ENCODE measurements at places on chromosomes 6 and 20. TPM values are rescaled to one million over a fixed set of nuclear protein-coding genes. Genes with fewer than 3 reads are reported as not detected.

GPR6 gene
- not detected for total RNA-seq

BTN3A1 gene
- 11.7 TPM for total RNA-seq

TEAD3 gene
- 23.8 TPM for total RNA-seq

TTLL9 gene
- total RNA-seq, result not detected

PTCRA gene
- total RNA-seq, result not detected

TFAP2C gene
- total RNA-seq, result 0.17 TPM

SMOC2 gene
- total RNA-seq, result not detected

ETV7 gene
- 8.4 TPM for total RNA-seq

SNX5 gene
- 80.8 TPM for total RNA-seq

RBM24 gene
- total RNA-seq, result 4.2 TPM

- peak; percentile 52 for DNase-seq
These were observed 1.0 kb downstream of the IGF2R start for GRCh38 chr6:159969921-159970320.

DNA sequence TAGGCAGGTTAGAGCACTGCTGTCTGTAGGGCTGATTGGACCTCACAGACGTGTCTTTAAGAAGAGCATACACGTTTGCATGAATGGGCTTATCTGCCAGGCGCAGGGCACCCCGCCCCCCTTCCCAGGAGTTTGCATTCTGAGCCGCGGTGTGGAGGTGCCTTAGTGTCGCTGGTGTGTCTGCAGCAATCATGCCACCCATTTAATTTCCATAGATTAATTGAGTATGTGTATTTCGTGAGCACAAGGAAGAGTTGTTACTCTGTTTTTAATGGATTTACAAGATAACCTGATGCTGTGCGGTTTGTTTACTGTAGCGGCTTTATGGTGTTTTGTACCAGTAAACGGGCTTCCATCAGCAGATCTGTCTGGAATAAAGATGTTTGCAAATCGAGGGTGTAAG, 107.7 kb downstream of the ZDHHC14 start:
- no peak for DNase-seq

GRCh38 chr20:39019805-39020325, 57.7 kb downstream of the DHX35 start:
- DNase-seq, result no peak

- DNase-seq, result no peak
These were observed 263.4 kb downstream of the DHX35 start for GRCh38 chr20:39225536-39225935.

DNA sequence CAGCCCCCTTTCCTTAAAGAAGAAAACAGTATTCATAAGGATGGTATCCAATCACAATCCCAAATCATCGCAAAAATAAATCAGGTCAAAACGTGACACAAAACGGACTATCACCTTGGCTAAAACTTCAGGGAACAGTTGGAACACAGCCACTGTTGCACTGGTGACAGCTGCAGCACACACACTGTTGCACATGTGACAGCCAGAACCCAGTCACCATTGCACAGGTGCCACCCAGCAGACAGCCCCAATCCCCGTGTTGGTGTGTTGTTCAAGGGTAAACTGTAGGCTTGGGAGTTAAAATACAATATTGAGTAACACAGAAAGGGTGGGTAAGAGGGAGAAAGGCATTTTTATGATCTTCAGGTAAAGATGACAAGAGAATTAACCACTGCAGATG, 15.8 kb downstream of the PSMB1 start:
- DNase-seq, result no peak

- DNase-seq, result no peak
These were observed 126.9 kb upstream of the BMP5 start for GRCh38 chr6:56002336-56002735.

DNA sequence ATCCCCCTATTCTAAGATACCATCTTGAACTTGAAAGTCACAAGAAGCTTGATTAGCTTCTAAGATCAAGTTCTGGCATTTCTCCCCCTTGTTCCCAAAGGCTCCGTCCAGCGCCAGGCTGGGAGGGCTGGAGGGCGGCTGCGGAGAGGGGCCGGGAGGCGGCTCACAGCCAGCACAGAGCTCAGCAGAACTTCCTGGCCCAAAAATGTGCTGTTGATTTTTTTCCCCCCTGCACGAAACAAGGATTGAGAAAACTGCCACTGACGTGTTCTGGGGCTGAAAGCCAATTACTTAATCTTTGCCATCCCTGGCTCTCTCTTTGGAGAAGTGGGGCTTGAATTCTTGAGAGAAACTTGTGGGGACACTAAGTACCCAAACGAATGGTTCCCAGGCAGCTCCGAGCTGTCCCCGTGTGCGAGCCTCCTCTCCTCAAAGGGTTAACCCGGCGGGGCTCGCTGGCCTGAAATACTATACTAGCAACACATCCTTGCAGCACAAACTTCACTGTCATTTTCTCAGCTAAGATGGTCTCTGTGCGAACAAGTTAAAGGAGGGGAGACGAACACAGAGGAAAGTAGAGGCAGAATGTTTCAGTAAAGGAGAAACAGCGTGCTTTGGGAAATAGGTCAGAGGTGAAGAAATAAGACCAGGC, 452 bp downstream of the TRAF3IP2 start:
- DNase-seq, result no peak

- no peak for DNase-seq
These were observed 110.8 kb downstream of the SNX5 start for GRCh38 chr20:17857639-17858449.

- DNase-seq, result no peak
These were observed 51.9 kb upstream of the EPHA7 start for GRCh38 chr6:93471281-93471680.

GRCh38 chr20:14333721-14334120, 3.7 kb downstream of the FLRT3 start:
- DNase-seq, result no peak

DNA sequence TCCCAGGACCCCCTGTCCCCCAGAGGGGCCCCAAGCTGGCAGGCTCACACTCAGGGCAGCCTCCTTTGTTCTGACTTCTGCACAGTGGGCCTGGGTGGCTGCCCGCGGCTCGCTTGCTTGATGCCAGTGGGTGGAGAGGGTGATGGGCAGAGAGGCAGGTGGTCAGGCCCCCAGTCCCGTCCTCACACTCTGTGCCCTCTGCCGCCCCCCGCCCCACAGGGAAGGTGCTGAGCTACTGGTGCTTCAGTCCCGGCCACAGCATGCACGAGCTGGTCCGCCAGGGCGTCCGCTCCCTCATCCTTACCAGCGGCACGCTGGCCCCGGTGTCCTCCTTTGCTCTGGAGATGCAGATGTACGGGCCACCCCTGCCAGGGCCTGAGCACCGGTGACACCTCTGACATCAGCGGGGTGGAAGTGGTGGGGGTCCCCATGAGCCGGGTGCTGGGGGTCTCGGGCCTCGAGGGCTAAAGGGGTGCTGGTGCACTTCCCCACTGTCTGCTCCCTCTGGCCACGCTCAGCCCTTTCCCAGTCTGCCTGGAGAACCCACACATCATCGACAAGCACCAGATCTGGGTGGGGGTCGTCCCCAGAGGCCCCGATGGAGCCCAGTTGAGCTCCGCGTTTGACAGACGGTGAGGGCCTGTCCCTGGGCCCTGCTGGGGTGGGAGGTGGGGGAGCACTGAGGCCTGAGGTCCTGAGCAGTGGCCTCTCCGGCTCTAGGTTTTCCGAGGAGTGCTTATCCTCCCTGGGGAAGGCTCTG, 8.9 kb upstream of the TNFRSF6B start:
- DNase-seq, result no peak

DNA sequence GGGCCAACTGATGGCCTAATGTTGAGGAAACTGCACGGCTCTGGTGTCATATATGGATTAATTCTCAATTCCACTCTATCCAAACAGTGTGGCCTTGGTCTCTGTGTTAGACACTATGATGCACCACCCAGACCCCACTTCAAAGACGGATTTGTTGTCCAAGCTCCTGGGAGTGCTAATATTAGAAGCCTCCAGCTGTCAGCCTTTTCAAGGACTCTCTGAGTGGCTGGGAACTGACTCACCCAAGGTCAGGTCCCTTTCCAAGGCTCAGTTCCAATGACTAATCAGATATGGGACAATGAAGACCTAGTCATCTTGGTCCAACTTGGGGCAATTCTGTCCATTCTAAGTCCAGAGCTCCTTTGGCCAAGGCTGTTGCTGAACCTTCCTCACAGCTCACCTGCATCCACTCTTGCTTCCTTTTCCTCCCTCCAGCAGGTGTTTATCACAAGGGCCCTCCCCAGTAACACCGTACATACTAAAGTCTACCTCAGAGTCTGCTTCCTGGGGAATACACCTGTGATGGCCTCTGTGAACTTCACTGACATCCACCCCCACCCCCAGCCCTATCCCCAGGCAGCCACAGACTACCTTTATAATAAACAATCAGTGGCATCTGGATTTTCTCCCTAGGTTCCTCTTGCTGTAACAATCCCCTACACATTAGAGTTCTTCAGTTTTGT, 7.2 kb upstream of the IL20RA start:
- no peak for DNase-seq

DNA sequence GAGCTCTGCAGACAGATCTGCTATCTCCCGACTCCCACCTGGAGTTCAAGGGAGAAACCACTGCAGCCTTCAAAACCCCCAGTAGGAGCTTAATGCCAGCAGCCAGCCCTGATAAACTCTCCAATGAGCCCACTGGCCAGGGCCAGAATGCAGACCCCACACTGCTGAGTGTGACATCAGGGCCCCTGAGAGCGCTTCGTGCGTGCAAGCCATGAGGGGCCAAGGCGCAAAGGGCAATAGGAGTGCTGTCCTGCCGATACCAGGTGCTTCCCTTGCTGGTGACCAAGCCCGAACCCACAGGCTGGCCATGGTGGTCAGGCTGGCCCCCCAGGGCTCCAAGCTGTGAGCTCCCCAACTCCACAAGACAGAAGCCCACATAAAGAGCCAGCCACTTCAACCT, 33.2 kb upstream of the CST7 start:
- DNase-seq, result no peak

DNA sequence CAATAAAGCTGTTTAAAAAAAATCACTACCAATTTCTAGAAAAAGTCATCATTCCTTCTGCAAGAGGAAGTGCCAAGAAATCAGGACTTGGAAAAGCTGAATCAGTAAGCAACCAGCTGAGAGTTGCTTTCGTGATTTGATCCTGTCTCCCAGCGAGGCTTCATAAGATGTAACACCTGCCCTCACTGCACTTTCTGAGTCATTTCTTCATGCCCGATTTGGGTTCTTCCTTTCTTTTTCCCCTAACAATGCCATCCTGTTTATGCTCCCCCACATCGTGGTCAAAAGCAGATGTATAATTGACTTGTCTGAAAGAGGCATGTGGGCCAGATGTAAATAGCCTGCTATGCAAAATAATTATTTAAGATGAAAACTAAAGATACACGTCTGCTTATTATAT, 52.1 kb downstream of the RIPOR2 start:
- DNase-seq, result no peak

- no peak for DNase-seq
These were observed 17.5 kb upstream of the TRAF3IP2 start for GRCh38 chr6:111623046-111623718.

DNA sequence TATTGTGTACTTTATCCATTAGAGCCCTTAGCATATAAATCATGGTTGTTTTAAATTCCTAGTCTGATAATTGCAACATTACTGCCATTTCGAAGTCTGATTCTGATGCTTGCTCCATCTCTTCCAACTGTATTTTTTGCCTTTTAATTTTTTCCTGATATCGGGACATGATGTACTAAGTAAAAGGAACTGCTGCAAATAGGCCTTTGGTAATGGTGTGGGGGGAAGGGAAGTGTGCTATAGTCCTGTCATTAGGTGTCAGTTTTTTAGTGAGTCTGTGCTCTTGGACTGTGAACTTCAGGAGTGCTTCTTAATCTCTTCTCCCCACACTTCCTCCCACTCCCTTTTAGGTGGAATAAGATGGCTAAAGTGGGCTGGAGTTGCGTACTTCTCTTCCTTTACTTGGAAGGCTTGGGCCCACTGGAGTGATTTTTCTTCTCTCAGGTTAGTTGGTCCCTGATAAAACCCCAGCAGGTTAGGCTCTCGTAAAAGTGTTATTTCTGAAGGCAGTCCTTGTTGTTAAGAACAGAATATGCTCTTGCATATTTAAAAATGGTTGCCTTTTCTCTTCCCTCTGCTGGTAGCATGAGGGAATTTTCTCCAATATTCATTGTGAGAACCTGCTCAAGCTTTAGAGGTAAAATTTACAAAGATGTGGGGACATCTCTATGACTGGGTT, 18.1 kb downstream of the STXBP5 start:
- no peak for DNase-seq

DNA sequence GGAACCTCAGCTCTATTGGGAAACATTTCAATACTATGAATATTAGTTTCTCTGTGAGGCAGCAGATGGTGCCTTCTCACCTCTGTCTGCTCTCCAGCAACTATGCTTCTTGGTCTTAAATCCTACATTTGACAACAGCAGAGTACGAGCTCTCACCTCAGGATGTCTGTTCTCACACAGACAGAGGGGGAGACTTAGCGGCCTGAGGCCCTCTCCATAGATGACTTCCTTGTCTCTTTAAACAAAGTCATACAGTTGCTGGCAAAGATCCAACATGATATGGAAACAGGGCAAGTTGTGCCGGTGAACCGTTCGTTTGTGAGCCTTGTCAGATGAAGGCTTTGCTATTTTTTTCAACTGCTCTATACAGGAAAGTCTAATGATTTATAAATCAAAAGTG, 43.7 kb upstream of the GABRR1 start:
- no peak for DNase-seq

DNA sequence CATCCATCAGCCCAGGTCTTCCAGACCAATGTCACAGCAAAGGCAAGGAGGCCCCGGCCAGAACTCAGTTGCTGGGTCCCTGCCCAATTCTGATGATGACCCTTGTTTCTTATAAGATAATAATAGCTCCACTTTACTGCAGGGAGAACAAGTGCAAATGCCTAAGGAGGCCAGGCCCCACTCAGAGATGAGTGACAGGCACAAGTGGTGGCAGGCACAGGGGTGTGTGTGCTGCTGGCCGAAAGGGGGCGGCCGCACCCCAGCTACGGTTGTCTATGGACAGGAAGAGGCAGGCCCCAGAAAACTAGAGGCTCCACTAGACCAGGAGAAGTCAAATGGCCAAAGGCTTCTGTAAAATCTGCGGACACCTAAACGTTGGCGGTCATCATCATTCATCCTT, 28.6 kb downstream of the GNAS-AS1 start:
- no peak for DNase-seq

- DNase-seq, result no peak
These were observed 86.6 kb downstream of the ECT2L start for GRCh38 chr6:138882369-138883017.

DNA sequence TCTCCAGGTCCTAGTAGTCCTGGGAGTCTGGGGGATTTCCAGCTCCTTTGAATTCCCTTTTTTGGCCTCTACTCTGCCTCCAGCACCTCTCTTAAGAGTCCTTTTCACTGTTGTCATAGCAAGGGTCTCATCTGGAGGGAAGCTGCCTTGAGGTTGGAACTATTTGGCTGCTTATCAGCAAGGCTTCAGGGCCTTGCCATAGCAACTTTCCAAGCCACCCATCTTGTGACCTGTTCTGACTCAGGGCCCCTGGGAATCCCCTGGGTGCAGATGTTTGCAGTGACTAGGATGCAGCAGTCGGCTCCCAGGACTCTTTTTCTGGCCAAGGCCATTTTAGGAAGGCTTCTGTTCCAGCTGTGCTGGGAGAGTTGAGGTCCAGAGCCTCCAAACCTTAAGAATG, 12.4 kb downstream of the PKIG start:
- DNase-seq, result peak; percentile 75

- DNase-seq, result no peak
These were observed 117.5 kb downstream of the GPX5 start for GRCh38 chr6:28643017-28643740.

GRCh38 chr6:116157391-116157790, 31.5 kb upstream of the COL10A1 start:
- no peak for DNase-seq

Data from kidney epithelial cell (primary cell).